Regular cardiac myocyte (primary cell): ENCODE measurements at places on chromosomes 13 and 19. TPM values are rescaled to one million over a fixed set of nuclear protein-coding genes. Genes with fewer than 3 reads are reported as not detected.

KLK10 gene
- not detected in 2 replicates for total RNA-seq

ZNF791 gene
- total RNA-seq: 15.9 and 17.5 TPM in 2 replicates

SPACA4 gene
- total RNA-seq: not detected in 2 replicates

IGFL1 gene
- total RNA-seq: not detected in 2 replicates

TNFSF13B gene
- total RNA-seq: 2.3 and 6.2 TPM in 2 replicates

SLC10A2 gene
- not detected in 2 replicates for total RNA-seq

MEIS3 gene
- 24.3 and 56.7 TPM in 2 replicates for total RNA-seq

SULT2A1 gene
- total RNA-seq: not detected in 2 replicates

SOX1 gene
- not detected in 2 replicates for total RNA-seq

KLF5 gene
- 1.3 and 1.4 TPM in 2 replicates for total RNA-seq

BRME1 gene
- 1.2 and 1.4 TPM in 2 replicates for total RNA-seq

ANGPTL8 gene
- not detected in 2 replicates for total RNA-seq
